ENCODE measurements at places on chromosomes 3 and 15. TPM values are rescaled to one million over a fixed set of nuclear protein-coding genes. Genes with fewer than 3 reads are reported as not detected.

The MOBP gene
- total RNA-seq = 0.57 TPM

DNA sequence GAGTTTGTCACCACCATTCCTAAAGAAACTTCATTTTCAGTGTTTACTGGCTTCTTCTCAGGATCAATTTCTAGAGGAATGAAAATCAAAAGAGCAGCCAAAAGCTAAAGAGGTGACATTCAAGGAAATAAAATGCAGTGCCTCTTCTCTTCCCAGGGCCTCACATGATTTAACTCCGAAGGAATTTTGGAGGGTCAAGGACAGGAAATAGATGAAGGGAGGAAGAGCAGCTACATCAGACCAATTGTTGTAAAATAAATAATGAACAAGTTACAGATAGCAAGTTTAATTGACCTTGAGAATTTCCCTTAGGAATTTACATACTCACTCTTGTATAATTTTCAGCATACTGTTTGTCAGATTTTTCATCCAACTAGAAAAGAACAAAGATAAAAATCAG is 78.1 kb downstream of the LRRFIP2 start:
- no peak for DNase-seq

The CXCR6 gene
- total RNA-seq = not detected

The GCSAM gene
- not detected for total RNA-seq

GRCh38 chr15:43169888-43170287 is 15.3 kb upstream of the CCNDBP1 start:
- DNase-seq = no peak
